ENCODE measurements at places on chromosomes 5 and 9.

GRCh38 chr5:126516133-126516532 is 78.9 kb downstream of the ALDH7A1 start:
- DNase-seq: no peak

- no peak for DNase-seq
Measured at GRCh38 chr9:117926031-117926658, 221.9 kb downstream of the TLR4 start.

DNA sequence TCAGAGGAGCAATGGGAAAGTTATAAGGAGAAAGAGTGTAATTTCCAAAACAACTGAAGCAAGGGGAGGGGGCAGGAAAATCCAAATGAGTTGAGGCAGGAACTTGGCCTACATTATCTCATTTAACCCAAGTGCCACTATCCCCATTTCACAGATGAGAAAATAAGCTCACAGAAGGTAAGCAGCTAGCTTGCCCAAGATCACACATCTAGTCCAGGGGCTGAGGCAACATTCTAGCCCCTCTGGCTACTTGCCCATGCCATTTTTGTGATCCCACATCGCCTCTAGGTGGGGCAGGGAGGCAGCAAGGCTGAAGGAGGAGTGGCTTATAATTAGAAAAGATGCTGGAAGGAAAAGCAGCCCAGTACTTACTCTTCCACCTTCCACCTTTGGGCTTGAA is 2.6 kb upstream of the PSIP1 start:
- DNase-seq: no peak

- no peak for DNase-seq
Measured at GRCh38 chr9:33364127-33364526, 38.2 kb downstream of the AQP7 start.

DNA sequence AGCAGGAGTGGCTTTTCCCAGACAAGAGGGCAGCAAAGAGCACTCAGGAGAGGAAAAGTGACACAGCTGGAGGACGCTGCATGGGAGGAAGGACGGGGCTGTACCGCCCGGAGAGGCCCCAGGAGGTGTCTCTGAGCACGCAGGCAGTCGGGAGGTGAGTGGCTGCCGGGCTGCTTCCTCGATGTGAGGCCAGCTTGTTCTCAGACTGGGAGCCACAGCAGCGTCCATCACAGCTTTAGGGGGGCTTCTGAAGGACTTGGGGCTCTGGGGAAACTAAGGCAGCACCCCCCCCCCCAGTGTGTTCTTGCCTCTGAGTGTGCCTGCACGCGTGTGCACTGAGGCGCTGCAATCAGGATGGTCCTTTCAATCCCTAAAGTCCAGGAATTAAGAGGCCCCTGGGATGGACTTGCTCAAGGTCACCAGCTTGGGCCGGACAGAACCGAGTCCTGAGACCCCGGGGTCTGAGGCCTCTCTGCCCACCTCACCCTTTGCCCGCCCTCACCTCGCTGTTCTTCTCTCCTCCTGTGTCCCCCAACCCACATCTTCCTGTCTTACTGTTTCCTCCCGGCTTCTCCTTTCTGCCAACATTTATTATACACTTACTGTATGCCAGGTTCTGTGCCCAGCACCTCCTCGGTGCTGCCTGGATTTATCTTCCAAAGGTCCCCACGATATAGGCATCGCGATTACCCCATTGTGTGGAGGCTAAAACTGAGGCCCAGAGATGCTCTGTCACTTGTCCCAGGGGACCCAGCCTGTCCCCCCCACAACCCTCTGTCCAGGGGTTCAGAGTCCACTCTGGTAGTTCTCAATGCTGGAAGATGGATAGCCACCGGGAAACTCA is 32.9 kb downstream of the FAM163B start:
- DNase-seq: no peak

- no peak for DNase-seq
Measured at GRCh38 chr5:140223567-140223966, 48.6 kb downstream of the CYSTM1 start.

DNA sequence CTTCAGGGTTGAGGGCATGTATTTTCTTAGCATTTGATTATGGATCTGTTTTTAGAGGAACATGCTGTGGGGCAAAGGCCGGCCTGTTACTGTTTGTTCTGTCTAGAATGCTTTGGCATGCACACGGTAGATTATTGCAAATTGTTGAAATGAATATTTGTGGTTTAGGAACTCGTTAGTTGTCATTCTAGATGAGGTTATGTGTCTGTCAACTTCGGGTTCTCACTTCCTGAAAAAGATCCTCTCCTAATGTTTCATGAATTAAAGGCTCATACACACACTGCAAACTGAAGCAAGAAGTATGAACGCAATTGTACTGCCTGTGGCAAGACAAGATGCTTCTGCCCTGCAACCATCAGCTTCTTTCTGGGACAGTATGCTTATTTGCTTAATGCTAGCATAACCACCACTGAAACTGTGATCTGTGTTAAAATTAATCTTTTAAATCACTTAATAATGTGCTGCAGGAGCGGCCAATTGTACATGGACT is 99.6 kb downstream of the BASP1 start:
- DNase-seq: peak; percentile 67

DNA sequence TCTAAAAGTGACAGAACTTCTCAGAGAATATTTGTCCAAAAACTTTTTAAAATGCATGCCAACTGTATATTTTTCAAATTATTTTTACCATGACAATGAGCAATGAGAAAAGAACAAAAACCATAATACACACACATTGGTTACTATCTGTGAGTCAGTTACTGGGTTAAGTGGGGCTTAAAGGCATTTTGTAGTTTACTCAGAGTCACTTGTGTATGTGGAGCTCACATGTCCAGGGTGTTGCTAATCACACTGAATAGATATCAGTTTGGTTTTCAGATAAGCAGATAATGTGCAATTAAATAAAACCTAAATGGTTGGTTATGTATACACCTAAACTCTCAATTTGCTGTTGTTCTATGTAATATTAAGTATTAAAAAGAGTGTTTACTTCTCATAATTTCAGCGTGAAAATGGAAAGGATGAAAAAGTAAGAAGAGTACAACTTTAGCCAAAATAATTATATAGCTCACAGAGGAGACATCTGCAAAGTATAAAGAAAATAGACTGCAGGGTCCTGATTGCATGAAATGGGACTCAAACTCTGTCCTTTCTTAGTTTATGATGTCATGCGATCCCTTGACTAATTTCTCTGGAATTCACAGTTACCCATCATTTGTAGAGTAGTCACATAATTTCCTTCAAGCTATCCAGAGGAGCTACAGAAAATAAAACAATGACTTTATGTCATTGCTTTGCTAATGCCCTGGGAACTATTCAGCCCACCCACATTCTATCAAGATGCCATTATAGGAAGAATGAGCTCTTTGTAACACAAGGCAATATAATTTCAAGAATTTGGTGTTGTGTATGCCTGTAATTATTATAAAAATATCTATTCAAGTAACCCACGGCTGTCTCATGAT is 388.0 kb upstream of the ZNF608 start:
- DNase-seq: no peak

DNA sequence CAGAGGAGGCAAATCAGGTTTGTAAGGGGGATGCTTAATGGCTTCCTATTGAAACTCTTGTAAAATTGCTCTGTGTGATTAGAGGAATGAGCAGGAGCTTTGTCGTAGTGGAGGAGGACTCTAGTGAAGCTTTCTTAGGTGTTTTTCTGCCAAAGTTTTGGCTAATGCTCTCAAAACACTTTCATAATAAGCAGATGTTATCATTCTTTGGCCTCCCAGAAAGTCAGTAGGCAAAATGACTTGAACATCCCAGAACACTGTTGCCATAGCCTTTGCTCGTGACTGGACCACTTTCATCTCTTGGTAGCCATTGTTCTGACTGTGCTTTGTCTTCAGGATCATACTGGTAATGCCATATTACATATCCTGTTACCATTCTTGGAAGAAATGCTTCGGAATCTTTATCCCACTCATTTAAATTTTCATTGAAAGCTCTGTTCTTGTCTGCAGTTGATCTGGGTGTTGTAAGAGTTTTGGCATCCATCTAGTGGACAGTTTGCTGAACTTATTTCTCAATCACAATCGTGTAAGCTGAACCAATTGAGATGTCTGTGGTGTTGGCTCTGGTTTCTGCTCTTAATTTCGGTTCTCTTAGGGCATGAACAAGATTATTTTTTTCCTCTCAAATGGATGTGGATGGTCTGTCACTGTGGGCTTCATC is 187.6 kb downstream of the COMMD10 start:
- DNase-seq: no peak

DNA sequence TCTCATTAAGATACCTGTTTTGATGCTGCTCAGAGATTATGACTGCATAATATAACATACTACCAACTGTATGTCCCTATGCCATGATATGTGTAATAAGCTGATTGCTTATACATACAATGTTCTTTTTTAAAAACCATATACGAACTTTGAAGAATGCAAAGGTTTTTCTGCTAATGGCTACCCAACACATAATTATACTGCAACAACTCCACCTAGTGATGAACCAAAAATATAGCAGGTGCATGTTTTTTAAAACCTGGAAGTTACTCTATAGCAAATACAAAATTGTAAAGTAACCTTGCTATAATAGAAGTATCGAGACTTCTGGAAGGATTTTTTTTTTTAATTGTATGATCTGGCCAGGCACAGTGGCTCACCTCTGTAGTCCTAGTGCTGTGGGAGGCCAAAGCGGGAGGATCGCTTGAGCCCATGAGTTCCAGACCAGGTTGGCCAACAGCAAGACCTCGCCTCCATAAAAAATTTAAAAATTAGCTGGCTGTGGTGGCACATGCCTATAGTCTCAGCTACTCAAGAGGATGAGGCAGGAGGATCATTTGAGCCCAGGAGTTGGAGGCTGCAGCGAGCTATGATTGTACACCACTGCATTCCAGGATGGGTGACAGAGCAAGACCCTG is 49.1 kb downstream of the HOMER1 start:
- no peak for DNase-seq

DNA sequence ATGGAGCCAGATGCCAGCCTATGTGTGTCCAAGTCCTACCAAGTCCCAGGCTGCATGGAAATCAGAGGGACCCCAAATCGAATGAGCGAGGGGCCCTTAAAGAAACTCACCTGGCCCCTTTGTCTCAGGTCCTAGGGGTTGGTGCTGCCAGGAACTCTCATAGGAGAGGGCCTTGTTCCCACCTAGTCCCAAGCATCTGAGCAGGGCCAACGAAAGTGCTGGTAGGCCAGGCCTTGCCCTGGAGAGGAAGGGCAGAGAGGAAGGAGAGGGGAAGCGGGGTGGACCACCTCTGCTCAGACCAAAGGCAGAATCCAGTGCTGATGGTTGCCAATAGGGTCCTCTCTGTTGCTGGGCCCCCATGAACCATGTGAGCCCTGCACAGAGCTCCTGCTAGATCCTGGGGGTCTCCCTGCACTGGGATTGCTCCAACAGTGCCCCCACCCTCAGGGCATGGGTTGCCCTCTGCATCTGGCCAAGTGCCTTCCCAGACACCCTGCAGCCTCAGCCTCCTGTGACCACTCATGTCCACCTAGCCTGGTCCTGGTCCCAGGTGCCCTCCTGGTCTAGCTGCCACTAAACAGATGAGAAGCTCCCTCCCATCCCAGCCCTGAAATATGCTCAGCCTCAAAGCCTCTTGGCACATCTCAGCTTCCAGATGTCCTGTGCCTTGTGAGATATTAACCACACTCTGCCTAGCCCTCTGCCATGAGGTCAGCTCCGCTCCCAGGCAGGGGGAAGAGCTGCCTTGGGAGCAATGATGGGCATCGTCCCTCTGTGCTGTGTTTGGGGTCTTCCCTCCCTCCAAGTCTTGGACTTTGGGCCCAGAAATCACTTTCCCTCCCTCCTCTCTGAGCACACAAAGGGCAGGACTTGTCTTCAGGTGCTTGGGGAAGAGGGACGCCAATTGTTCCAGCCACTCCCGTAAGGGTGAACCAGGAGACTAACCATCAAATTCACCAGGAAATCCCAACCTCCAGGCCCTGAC is 109.6 kb downstream of the ADAMTS2 start:
- DNase-seq: no peak

DNA sequence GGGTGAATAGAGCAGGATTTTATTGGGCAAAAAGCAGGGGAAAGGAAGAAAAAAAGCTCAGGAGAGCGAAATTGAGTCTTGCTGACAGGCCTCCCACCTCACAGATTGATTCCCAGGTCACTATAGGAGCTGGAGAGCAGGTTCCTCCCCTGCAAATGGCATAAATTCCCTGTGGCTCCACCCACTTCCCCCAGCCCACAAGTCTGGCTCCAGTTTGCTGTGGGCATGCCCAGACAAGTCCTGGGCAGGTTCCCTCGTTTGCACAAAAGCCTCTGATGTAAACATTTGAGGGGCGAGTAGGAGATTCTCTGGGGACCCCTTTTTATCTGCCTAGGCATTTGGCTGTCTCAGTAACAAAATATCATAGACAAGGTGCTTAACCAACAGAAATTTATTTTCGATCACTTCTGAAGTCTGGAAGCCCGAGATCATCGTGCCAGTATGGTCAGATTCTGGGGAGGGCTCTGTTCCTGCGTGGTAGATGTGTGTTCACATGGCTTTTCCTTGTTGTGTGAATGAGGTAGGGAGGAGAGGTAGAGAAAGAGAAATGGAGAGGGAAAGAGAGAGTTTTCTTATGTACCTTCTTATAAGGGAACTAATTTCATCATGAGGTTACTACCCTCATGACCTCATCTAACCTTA is 614.5 kb downstream of the MAT2B start:
- no peak for DNase-seq

GRCh38 chr5:170284231-170284630 is 13.3 kb downstream of the LCP2 start:
- DNase-seq: no peak

- DNase-seq: no peak
Measured at GRCh38 chr5:173581408-173582215, 34.8 kb downstream of the BOD1 start.

GRCh38 chr9:86349271-86349670 is 4.9 kb downstream of the TUT7 start:
- no peak for DNase-seq

DNA sequence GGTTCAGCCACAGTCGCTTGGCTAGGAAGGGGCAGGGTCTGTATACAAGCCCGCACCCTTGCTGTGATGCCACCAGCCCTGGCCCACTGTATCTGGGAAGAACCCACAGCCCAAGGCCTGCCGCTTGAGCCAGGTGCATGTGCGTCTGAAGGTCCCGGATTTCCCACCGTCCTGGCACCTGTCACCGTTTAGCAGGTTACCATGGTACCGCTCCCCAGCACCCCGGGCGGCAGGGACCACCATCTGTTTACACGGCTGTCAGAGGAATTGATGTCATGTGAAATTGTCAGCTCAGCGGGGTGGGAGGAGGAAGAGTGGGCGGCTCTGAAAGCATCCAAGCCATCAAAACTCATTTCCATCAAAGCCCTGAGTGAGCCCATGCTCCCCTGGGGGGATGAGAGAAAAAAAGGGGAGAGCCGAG is 92.7 kb downstream of the HRH2 start:
- no peak for DNase-seq

DNA sequence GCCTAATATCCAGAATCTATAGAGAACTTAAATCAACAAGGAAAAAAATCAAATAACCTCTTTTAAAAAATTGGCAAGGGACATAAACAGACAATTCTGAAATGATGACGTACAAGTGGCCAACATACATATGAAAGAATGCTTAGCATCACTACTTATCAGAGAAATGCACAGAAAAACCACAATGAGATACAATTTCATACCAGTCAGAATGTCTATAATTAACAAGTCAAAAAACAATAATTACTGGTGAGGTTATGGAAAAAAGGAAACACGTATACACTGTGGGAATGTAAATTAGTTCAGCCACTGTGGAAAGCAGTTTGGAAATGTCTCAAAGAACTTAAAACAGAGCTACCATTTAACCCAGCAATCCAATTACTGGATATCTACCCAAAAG is 1192.0 kb downstream of the CDH12 start:
- no peak for DNase-seq

- DNase-seq: no peak
Measured at GRCh38 chr9:136543830-136544547, 1.9 kb downstream of the NOTCH1 start.

All from brain pericyte (primary cell).